Parietal lobe (tissue), 2 donors: ENCODE measurements at places on chromosomes 7 and 10. TPM values are rescaled to one million over a fixed set of nuclear protein-coding genes. Genes with fewer than 3 reads are reported as not detected.

The GPR85 gene
- 156 TPM for total RNA-seq

The TACR2 gene
- total RNA-seq: 1.3 TPM

The C10orf88 gene
- 25.7 TPM for total RNA-seq

The IFIT1B gene
- not detected for total RNA-seq

The FOXK1 gene
- 23.8 TPM for total RNA-seq

The CPED1 gene
- total RNA-seq: 1.3 TPM

The CTAGE8 gene
- total RNA-seq: not detected

The OR2A1 gene
- total RNA-seq: not detected

The MSMB gene
- not detected for total RNA-seq
